Stimulated activated CD8-positive, alpha-beta memory T cell treated with anti-CD3 and anti-CD28 coated beads, Interleukin-4, amount 100 ng/mL, for 1 hour (primary cell): ENCODE measurements at places on chromosomes 3 and 15.

- no peak for DNase-seq
Observed at GRCh38 chr15:90681056-90681455, 36.1 kb upstream of the BLM start.

GRCh38 chr3:25057379-25057778 is 370.7 kb upstream of the RARB start:
- no peak for DNase-seq

DNA sequence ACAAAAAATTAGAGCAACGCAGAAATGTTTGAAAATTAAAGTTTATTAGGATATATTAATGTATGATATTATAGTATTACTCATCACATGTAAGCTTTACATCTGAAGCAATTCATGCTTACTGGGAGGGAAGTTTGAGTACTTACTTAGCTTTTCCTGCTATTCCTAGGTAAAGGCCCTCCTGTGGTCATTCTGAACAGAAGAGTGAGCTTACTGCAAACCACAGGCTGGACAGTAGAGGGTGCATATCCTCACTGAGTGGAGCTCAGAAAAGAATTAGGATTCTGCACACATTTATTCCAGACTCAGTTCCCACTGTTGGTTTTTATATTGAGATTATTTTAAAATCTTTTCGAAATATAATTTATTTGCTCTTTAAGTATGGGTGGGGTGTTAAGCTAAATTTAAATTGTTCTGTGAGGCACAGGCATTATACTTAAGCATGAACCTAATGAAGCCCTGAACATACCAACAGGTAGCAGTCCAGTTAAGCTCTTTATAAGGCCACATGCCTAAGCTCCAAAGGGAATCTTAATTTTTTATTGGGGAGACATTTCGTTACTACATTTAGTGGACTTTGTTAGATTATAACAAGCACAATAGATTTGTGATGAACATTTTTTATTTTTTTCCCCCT is 10.2 kb downstream of the MRPS22 start:
- DNase-seq: no peak

DNA sequence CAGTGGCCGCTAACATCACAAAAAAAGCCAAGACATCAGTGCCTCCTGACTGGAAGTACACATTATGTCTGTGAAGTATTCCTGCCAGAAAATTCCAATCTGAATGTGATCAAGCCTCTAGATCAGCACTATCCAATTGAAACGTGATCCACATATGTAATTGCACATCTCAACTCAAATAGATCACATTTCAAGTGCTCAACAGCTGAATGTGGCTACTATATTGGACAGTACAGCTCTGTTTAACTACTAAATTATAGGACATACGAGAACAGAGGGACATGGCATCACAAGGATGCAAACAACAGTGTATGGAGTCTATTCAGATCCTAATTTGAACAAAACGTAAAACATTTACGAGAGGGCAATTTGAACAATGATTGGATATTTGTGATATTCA is 542 bp upstream of the UBAP1L start:
- DNase-seq: no peak

GRCh38 chr3:71628522-71628921 is 45.0 kb upstream of the FOXP1 start:
- no peak for DNase-seq

DNA sequence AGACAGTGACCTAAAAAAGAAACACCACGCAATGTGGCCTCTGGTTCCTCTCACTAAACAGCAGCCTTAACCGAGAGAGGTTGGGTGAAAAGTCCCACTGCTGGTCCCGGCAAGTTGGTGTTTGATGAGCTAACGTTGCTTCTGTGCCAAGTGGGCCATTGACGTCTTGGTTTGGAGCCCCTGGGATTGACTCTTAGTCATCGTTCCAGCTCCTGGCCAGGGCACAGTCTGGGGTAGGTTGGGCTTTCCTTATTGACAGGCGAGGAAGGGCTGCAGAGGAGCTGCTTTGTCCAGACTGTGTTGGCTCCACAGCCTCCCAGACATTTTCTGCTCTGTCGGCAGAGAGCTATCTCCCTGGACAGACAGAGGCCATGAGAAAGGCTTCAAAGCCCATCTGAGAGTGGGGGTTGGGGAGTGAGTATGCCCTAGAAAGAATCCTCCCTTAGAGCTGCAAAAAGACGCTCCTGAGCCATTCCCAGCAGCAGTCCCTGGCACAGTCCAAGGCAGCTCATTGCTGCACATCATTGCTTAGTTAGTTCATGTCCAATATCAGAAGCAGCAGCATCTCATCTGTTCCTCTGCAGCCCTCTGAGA is 28.6 kb upstream of the C3orf80 start:
- DNase-seq: no peak

GRCh38 chr3:185400866-185401265 is 37.9 kb downstream of the MAP3K13 start:
- no peak for DNase-seq

- DNase-seq: no peak
Observed at GRCh38 chr3:169627789-169628188, 35.7 kb downstream of the MECOM start.

DNA sequence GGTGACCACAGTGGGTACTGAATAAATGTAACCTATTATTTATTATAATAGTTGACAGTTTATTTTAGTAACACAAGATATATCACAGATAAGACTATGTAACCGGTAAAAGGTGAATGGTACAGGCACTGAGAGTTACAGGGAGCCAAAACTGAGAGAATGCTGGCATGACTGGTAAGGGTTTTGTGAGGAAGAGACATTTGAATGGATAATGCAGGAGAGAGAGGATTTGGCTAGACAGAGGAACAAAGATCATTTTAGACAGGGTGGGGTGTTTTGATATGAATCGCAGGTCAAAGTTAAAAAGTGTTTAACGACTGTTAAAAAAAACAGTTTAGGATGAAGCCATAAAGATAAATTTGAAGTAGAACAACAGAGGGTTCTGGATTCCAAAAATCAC is 421.1 kb downstream of the ZBTB20 start:
- no peak for DNase-seq

DNA sequence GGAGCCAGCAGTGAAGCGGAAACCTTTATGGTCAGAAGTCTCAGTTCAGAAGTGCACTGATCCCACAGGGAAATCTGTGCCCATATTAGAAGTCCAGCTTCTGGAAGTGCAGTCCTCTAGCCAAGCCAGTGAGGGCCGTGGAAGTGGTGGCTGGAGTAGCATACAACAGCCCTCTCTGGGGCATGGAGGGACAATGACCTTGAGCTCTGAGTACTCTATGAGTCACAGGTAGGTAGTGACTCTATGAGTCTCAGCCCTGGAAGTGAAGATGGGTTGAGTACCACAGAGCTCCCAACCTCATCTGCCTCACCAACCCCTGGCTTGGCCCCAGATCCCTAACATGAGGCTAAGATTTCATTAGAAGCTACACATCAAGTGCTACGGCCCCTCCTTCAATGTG is 205.9 kb upstream of the PPP2R3A start:
- no peak for DNase-seq

DNA sequence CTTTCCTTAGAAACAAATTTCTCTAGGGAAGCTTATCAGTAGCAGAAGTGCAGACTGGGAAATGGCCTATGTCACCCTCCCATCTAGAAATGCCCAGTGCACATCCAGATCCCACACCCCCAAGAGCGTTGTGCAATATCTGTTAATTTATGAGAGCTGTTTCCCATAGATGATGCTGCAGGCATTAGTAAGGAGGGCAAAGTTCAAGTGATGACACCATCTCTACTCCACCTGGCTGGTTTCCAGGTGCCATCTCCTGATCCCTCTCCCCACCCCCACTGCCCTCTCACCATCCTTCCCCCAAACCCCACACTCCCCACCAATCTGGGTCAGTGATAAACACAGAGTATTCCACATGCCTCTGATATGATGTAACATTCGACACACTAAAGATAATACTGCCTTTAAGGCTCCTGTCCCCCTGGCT is 39.4 kb downstream of the AGTR1 start:
- DNase-seq: no peak

DNA sequence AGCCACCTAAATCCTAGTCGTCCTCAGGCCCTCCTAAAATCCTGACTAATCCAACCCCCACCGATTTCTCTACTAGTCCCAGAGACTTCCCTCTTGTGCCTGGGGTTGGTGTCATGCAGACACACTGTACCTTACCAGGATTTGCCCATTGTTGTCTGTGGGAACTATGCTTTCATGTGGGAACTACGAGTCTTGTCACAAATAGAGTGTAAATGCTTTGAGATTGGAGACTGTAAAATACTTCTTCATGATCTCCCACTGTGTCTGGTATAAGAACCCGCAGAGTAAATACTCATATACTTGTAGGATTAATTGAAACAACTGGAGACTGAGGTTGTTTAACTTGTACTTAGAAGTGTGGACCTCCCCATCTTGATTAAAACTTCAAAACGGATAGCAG is 11.2 kb downstream of the B3GNT5 start:
- no peak for DNase-seq

- no peak for DNase-seq
Observed at GRCh38 chr15:71591057-71591456, 219.3 kb upstream of the NR2E3 start.

GRCh38 chr15:61411902-61412510 is 182.9 kb upstream of the RORA start:
- no peak for DNase-seq

DNA sequence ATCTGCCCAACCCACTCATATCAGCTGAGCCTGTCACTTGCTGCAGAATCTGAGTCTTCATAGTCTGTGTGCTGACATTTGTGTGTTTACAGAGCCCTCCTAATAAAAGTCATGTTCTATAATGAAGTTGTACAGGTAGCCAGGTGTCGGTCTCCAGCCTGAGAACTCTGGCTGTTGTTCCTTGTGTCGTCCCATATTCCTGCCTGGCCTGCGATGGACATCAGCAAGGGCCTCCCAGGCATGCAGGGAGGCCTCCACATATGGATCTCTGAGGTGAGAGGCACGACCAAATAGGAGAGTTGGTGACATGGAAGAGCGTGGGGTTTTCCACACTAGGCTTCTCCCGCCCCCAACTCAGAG is 2.9 kb downstream of the VILL start:
- DNase-seq: no peak

- DNase-seq: no peak
Observed at GRCh38 chr15:90839187-90840071, 29.0 kb upstream of the FURIN start.

DNA sequence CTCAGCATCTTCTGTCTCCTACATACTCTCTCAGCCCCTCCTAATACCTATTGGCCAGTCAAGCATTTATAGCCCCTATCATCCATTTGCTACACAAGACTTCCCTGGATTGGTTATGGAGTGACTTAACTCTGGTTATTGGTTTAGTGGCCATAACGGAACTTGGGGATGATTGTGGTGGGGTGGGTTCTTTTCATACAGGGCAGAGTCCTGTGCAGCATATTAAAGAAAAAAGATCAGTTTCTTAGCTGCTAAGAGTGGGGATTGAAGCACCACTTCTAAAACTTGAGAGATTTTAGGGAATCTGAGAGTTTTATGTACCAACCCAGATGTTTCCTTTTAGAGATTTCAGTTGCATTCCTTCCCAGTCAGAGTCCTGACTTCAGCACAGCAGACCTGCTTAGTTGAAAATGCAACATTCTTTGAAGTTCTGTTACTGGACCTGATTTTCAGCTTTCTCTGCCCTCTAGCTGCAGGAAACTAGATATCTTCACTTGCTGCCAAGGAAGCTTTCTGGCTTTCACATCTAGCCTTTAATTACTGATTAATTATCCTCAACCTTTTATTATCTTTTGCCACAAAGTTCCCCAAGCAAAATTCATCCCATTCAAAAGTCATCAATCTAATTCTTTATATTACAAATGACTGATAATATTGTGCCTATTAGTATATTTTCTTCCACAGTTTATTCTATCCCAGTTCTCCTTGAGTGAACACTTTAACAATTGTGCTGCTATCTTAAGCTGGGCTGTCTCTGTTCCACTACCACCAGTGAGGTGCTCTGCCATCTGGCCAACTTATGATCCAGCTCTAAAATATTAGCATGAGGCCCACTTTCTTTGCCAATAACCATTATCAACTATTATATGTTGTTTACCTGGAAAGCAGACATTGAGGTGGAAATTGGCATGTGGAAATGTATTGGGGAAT is 906.0 kb upstream of the ALCAM start:
- no peak for DNase-seq

DNA sequence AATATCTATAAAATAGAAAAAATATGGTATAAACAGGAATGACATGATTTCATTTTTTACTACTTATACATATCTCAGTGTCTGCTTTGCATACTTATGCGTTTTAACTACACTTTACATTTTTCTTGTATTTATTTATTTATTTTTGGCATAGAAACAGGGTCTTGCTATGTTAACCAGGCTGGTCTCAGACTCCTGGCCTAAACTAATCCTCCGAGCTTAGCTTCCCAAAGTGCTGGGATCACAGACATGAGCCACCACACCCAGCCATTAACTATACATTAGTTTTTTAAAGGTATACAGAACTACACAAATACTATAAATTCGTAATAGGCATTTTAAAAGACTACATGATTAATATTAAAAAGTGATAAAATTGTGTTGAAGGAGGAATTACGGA is 9.1 kb downstream of the ADAM10 start:
- no peak for DNase-seq

DNA sequence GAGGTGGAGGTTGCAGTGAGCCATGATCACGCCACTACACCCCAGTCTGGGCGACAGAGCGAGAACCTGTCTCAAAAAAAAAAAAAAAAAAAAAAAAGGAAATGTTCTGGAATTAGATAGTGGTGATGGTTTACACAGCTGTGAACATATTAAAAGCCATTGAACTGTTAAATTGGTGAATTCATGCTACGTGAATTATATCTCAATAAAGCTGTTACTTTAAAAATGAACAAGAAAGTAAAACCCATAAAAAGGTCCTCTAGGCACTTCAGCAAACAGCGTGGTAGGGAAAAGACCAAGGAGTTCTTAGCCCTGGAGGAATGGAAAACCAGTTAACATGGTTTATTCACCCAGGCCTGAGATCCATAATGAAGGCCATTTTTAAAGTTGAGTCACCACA is 180.1 kb downstream of the ATG7 start:
- no peak for DNase-seq

- DNase-seq: no peak
Observed at GRCh38 chr15:90064911-90065681, 37.2 kb downstream of the IDH2 start.

GRCh38 chr15:80350941-80351610 is 53.1 kb upstream of the ARNT2 start:
- DNase-seq: no peak

DNA sequence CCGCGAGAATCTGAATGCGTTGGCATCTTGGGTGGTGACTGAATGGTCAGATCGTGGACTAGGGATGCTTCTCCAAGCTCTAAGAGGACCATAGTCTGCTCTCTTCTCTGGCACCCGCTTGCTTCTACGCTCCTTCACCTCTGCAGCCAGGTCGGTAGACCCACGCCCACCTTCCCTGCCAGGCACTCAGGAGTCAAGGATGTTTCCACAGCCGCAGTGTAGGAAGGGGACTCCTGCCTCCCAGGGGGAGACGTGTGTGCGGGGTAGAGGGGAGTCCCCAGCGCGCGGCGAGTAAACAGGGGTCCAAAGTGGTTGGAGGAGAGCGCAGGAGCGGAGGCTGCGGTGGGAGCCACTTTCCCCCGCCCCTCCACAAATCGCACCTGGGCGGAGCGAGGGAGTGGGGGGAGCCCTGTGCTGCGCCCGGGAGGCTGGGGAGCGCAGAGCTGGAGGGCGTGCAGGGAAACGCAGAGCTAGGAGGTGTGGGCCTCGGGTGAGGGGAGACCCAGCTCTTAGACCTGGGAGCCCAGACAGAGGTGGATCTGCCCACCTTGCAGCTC is 1.7 kb downstream of the LRRC3B start:
- no peak for DNase-seq
